ENCODE measurements at places on chromosomes 16 and 17.

- DNase-seq = peak; percentile 77
These were observed 430 bp downstream of the HAPSTR1 start for GRCh38 chr16:9091867-9092281.

DNA sequence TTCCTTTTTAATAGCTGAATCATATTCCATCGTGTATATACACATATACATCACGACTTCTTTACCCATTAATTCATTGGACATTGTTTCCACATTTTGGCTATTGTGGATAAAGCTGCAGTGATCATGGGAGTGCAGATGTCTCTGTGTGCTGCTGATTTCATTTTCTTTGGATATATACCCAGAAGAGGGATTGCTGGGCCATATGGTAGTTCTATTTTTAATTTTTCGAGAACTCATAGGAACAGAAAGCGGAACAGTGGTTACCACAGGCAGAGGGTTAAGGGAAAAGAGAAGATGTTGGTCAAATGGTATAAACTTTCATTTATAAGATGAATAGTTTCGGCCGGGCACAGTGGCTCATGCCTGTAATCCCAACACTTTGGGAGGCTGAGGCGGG is 187.4 kb upstream of the MYOCD start:
- DNase-seq = no peak

- DNase-seq = no peak
These were observed 19.7 kb downstream of the BAHCC1 start for GRCh38 chr17:81414756-81415516.

- DNase-seq = peak; percentile 9
These were observed 20.8 kb downstream of the MYO18A start for GRCh38 chr17:29159306-29159860.

DNA sequence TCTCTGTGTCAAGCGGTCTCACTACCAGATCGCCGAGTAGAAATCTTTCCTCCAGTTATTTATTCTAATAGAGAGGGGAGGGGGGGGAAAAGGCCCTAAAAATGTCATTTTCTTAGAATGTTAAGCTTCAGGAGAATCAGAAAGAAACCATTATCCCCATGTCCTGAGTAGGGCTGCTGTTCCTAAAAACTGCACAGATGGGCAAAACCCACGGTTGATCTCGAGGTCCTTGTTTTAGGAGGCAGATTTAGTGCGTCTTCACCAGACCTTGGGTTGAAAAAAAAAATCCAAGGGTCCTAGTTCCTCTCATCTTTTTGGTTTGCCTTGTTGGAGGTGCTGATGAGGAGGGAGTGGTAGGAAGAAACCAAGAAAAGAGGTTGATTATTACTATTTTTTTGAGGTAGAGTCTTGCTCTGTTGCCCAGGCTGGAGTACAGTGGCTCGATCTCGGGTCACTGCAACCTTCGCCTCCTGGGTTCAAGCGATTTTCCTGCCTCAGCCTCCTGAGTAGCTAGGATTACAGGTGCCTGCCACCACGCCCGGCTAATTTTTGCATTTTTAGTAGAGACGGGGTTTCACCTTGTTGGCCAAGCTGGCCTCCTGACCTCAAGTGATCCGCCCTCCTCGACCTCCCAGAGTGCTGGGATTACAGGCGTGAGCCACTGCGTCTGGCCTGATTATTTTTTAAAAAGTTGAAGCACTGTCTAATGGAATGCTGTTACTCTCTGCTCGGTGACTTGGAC is 1.4 kb downstream of the CBFB start:
- no peak for DNase-seq

DNA sequence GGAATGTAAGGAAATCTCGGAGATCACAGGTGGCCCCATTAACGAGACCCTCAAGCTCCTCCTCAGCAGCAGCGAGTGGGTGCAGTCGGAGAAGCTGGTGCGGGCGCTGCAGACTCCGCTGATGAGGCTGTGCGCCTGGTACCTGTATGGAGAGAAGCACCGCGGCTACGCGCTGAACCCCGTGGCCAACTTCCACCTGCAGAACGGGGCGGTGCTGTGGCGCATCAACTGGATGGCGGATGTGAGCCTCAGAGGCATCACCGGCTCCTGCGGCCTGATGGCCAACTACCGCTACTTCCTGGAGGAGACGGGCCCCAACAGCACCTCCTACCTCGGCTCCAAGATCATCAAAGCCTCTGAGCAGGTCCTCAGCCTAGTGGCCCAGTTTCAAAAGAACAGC is 16.2 kb downstream of the MLYCD start:
- no peak for DNase-seq

- no peak for DNase-seq
These were observed 156.0 kb downstream of the GSG1L start for GRCh38 chr16:27907457-27907972.

GRCh38 chr17:70037498-70037897 is 37.5 kb upstream of the KCNJ16 start:
- no peak for DNase-seq

- DNase-seq = no peak
These were observed 71.7 kb downstream of the C16orf95 start for GRCh38 chr16:87245511-87245910.

GRCh38 chr17:4720787-4721186 is 10.4 kb downstream of the ARRB2 start:
- no peak for DNase-seq

- no peak for DNase-seq
These were observed 50.5 kb upstream of the CCL1 start for GRCh38 chr17:34413443-34414119.

DNA sequence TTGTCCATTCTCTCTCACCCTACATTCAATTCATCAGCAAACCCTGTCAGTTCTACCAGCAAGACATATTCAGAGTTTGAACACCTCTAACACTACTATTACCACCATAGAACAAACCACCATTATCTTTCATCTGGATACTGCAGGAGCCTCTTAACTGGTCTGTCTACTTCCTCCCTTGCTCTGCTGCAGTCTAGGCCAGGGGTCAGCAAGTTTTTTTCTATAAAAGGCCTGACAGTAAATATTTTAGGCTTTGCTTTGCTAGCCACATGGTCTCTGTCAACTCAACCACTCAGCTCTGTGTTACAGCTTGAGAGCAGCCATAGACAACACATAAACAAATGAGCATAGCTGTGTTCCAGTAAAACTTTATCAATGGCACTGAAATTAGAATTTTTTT is 13.8 kb downstream of the KCTD19 start:
- DNase-seq = no peak

GRCh38 chr16:70467608-70468007 is 13.2 kb downstream of the FCSK start:
- DNase-seq = no peak

GRCh38 chr17:7846765-7847661 is 7.9 kb upstream of the TMEM88 start:
- DNase-seq = no peak

- DNase-seq = peak; percentile 62
These were observed 79.3 kb downstream of the ABCC12 start for GRCh38 chr16:48076455-48077012.

GRCh38 chr17:13933441-13934276 is 135.6 kb upstream of the COX10 start:
- no peak for DNase-seq

DNA sequence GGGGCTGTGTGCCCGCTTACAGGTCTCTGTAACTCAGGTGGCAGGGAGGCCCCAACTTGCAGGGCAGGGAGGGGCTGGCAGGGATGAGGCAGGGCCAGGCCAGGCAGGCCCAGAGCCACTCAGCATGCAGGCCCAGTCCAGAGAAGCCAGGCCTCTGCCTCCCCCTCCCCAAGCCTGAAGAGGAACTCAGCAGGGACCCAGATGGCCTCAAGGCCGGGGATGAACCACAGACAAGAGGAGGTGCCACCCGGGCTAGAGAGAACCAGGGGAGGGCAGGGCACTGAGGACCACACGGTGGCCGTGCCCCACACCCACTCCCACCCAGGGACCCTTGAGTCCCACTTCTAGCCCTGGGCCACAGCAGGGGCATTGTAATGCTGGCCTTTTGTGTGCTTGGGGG is 29.8 kb upstream of the EIF1 start:
- no peak for DNase-seq

- no peak for DNase-seq
These were observed 40.5 kb upstream of the CLEC18B start for GRCh38 chr16:74461826-74462225.

DNA sequence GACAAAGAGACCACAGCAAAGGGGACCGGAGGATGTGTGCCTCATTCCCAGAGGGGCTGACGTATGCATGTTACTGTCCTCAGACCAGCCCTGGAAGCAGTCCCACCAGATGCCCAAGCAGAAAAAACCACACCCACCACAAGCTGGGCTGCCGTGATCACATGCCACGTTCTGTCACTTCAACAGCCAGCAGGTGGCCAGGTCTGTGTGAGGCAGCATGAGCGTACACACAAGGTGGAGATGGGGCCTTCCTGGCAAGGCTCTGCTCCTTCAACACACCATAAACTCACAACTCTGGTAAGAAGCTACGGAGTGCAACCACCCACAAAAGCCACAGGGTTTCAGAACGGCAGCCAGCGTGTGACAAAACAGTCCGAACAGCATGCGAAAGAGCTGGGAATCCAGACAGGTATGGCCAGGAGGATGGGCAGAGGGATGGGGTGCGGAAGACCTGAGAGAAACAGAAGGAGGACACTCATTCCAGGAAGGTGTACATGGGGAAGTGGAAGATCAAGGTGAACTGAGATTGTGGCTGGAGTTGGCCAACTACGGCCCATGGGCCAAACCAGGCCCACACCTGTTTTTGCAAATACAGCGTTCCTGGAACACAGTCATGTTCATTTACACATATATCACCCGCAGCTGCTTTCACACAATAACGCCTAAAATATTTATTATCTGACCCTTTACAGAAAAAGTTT is 27.9 kb downstream of the MBTPS1 start:
- DNase-seq = peak; percentile 11

DNA sequence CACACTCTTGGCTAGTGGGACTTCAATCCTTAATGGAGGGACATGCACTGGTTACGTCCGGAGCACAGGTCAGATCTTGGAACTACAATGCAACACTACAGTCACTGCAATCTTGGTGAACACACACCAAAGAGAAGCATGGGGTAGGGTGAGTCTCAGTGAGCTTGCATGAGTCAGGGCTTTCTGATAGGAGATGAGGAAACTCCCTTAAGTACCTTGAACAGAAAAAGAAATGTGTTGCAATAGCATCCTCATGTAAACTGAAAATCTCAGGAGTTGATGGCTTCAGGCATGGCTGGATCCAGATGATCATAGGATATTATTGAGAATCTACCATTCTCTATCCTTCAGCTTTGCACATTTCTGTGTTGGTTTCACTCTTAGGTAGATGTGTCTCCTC is 54.1 kb downstream of the CES1 start:
- no peak for DNase-seq

DNA sequence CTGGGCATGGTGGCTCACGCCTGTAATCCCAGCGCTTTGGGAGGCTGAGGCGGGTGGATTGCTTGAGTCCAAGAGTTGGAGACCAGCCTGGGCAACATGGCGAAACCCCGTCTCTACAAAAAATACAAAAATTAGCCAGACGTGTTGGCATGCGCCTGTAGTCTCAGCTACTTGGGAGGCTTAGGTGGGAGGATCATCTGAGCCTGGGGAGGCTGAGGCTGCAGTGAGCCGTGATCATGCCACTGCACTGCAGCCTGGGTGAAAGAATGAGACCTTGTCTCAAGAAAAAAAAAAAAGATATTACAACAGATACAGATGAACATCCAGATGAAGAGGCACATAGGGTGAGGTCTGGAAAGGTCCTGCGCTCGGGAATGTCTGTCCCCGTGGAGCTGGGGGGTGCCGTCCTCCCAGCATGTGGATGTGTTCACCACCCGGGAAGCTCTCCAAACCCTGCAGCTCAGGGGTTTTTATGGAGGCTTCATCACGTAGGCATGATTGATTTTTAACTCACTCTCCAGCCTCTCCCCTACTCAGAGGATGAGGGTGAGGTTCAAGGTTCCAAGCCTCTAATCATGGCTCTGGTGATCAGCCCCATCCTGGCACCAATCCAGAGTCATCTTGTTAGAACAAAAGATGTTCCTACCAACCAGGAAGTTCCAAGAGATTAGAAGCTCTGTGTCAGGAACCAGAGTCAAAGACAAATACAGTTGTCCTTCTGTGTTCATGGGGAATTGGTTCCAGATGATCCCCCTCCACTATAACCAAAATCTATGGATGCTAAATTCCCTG is 85.0 kb upstream of the DNAJA2 start:
- DNase-seq = no peak

DNA sequence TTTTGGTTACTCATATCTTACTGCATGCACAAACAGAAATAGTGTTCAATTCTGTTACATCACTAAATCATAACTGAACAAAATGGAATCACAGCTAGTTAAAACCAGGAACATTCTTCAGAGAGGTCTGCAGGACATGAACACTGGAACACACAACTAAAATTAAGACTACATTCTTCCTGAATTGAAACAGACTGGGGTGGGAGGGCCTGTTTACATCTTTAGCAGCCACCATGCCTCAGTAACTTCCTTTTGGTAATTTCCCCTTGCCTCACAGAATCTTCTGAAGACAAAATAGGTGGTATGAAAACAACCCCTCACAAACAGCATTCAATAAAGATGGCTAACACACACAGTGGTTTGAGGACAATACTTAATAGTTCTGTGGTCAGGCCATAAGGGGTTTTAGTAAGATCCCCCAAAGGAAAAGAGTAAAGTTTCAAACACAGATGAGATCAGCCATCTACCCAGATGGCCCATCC is 6.5 kb downstream of the MARF1 start:
- DNase-seq = no peak

DNA sequence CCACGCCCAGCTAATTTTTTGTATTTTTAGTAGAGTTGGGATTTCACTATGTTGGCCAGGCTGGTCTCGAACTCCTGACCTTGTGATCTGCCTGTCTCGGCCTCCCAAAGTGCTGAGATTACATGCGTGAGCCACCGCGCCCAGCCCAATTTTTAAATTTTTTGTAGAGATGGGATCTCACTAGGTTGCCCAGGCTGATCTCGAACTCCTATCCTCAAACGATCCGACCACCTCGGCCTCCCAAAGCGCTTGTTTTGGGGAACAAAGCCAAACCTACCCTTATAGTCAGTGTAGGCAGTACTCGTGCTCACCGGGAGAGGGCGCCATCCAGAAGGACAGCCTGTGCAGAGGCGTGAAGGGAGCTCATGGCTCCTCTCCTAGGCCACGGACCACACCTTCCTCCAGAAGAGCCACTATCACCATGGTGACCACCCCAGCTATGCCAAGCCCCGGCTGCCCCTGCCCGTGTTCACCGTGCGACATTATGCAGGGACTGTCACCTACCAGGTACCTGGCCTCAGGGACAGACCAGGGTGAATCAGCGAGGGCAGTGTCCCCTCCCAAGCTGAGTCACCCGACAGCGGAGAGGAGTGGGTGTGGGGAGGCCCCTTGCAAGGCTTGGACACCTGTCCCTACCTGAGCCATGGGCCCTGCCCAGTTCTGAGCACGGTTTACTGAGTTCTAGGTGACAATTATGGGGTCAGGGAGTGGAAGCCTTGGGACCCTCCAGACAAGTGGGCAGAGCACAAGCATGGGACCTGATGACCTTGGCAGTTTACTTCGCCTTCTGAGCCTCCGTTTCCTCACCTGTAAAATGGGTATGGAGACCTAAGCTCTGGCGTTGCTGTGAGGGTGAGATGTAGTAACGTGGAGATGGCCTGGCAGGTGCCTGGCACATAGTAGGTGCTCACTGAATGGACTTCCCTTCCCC is 13.7 kb downstream of the MYO15B start:
- DNase-seq = peak; percentile 32

GRCh38 chr17:40625311-40625710 is 22.3 kb downstream of the SMARCE1 start:
- no peak for DNase-seq
